ENCODE measurements at places on chromosomes 2 and 18. TPM values are rescaled to one million over a fixed set of nuclear protein-coding genes. Genes with fewer than 3 reads are reported as not detected.

The BIN1 gene
- total RNA-seq, result 29.6 TPM

The REG3A gene
- total RNA-seq, result not detected

The DUSP2 gene
- total RNA-seq, result 1.3 TPM

The ABCG5 gene
- not detected for total RNA-seq

The KCTD18 gene
- total RNA-seq, result 13.3 TPM

The OTOS gene
- total RNA-seq, result not detected

The DARS1 gene
- total RNA-seq, result 66.5 TPM

The MGAT4A gene
- total RNA-seq, result 4.6 TPM

The IL1RN gene
- 0.39 TPM for total RNA-seq

The TRABD2A gene
- total RNA-seq, result 20.0 TPM

The SMYD1 gene
- total RNA-seq, result not detected

The DSG4 gene
- not detected for total RNA-seq

The TANK gene
- total RNA-seq, result 79.6 TPM

The MFSD6 gene
- total RNA-seq, result 19.7 TPM

The HRH4 gene
- 0.10 TPM for total RNA-seq

The ASAP2 gene
- 80.8 TPM for total RNA-seq

The MFSD2B gene
- total RNA-seq, result not detected

The CHRND gene
- total RNA-seq, result not detected

The KRTCAP3 gene
- total RNA-seq, result 6.9 TPM

The SNRNP27 gene
- 81.0 TPM for total RNA-seq

The CDH19 gene
- not detected for total RNA-seq

The MROH2A gene
- total RNA-seq, result not detected

The SLC9A4 gene
- not detected for total RNA-seq

The PDCD1 gene
- total RNA-seq, result not detected

The ANKRD30B gene
- total RNA-seq, result not detected

The RUFY4 gene
- total RNA-seq, result not detected

The CCL20 gene
- total RNA-seq, result 18.0 TPM

The CXCR1 gene
- total RNA-seq, result 0.12 TPM

The GALR1 gene
- total RNA-seq, result not detected
